ENCODE measurements at places on chromosomes 7 and 10. TPM values are rescaled to one million over a fixed set of nuclear protein-coding genes. Genes with fewer than 3 reads are reported as not detected.

DNA sequence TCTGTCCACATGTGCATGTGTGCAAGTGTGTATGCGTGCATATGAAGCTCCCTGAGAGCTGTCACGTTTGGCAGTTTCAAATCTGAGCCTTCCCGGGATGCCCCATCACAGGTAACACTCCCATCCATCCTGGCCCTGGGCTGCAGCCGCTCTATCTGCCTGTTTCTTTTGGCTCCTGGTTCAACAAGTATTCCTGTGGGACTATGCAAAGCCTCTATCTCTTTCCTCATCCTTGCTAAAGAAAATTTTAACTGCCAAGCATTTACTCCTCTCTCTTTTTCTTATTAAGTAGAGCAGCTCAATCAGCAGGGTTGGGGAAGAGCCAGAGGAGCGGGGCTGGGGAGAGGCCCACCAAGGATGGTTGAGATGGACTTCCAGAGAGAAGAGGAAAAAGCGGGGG, 24.4 kb upstream of the PDCD4 start:
- H3K4me3 ChIP-seq = no peak overlapping the region
- H3K27ac ChIP-seq = no peak overlapping the region

- H3K36me3 ChIP-seq = peaks cover 8% of the 10 kb centered on the region
Measured at GRCh38 chr7:141563956-141564623, 12.9 kb downstream of the AGK start.

- no peaks in the 10 kb centered on the region for H3K27me3 ChIP-seq
- H3K27ac ChIP-seq = peak overlapping the region; percentile 90
- no peak overlapping the region for H3K4me3 ChIP-seq
- no peak for DNase-seq
Measured at GRCh38 chr7:100567751-100568175, 5.9 kb downstream of the SAP25 start.

DNA sequence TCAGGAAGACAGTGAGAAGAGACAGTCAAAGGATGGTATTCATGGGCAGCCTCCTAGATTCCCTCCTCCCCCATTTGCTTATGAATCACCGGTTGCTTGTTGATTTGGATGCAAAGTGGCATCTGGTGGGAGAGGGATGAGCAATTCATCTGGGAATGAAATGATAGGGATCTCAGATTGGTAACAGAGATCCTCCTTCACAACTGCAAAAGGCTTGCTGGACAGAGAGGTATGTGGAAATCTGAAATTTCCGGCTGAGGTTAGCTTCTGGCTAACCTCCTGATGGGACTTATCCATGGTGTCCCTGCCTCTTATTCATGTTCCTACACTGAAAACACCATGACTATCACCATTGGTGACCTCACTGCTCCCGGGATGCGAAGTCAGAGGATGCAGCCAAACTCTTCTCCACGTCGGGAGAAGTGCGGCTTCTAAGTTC, 48.4 kb upstream of the PODXL start:
- no peak overlapping the region for H3K27ac ChIP-seq
- H3K27me3 ChIP-seq = no peaks in the 10 kb centered on the region
- H3K4me3 ChIP-seq = no peak overlapping the region
- H3K36me3 ChIP-seq = no peaks in the 10 kb centered on the region
- H3K4me1 ChIP-seq = no peaks in the 10 kb centered on the region

GRCh38 chr7:76352193-76352592, 6.6 kb downstream of the YWHAG start:
- no peak overlapping the region for H3K4me3 ChIP-seq
- H3K4me1 ChIP-seq = peaks cover 28% of the 10 kb centered on the region
- no peaks in the 10 kb centered on the region for H3K27me3 ChIP-seq
- no peak overlapping the region for H3K27ac ChIP-seq
- peaks cover 7% of the 10 kb centered on the region for H3K36me3 ChIP-seq
- DNase-seq = no peak

- H3K4me1 ChIP-seq = no peaks in the 10 kb centered on the region
- H3K27me3 ChIP-seq = no peaks in the 10 kb centered on the region
- no peaks in the 10 kb centered on the region for H3K36me3 ChIP-seq
- no peak for DNase-seq
- H3K4me3 ChIP-seq = no peak overlapping the region
- no peak overlapping the region for H3K27ac ChIP-seq
Measured at GRCh38 chr10:59976909-59977308, 70.6 kb upstream of the CCDC6 start.

CD36 gene
- total RNA-seq = 597 TPM

LBX1 gene
- not detected for total RNA-seq

CLDN4 gene
- 1.4 TPM for total RNA-seq

NYAP1 gene
- total RNA-seq = 0.09 TPM

TSPAN14 gene
- 36.8 TPM for total RNA-seq

EBLN1 gene
- total RNA-seq = not detected

WEE2 gene
- not detected for total RNA-seq

PKD2L1 gene
- 0.08 TPM for total RNA-seq

COX15 gene
- total RNA-seq = 25.2 TPM

ACTL6B gene
- total RNA-seq = not detected

ITPRID1 gene
- total RNA-seq = not detected

SPDYE11 gene
- not detected for total RNA-seq

COL13A1 gene
- total RNA-seq = 0.17 TPM

All from liver (tissue), 10 donors.